ENCODE measurements at places on chromosomes 7 and 10. TPM values are rescaled to one million over a fixed set of nuclear protein-coding genes. Genes with fewer than 3 reads are reported as not detected.
A peak's percentile ranks its signal among the peaks of the same experiment; 100 is the strongest.

CLCN1 gene
- total RNA-seq = not detected

INSYN2A gene
- total RNA-seq = 0.23 TPM

PTPRZ1 gene
- 0.30 TPM for total RNA-seq

GRCh38 chr10:24168258-24169170 lies 40.4 kb upstream of the KIAA1217 start:
- no peak for DNase-seq

DNA sequence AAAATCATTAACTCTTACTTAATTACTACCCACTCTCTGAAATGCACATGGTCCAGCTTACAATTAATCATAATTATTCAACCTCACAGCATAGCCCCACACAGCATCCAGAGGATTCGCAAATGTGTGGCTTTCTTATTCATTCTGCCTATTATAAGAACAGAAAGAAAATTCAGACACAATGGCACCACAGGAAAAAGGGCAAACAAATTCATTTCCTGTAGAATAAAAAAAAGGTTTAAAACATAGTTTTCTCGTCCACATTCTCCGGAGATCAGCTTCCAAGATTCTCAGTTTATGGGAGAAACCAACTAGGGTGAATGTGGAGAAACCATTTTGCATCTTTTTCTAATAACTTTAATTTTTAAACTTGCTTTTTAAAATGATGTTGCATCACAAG lies 201.6 kb downstream of the PARD3 start:
- DNase-seq = no peak

GRCh38 chr7:157684909-157685429 lies 348.2 kb downstream of the DNAJB6 start:
- no peak for DNase-seq

DNA sequence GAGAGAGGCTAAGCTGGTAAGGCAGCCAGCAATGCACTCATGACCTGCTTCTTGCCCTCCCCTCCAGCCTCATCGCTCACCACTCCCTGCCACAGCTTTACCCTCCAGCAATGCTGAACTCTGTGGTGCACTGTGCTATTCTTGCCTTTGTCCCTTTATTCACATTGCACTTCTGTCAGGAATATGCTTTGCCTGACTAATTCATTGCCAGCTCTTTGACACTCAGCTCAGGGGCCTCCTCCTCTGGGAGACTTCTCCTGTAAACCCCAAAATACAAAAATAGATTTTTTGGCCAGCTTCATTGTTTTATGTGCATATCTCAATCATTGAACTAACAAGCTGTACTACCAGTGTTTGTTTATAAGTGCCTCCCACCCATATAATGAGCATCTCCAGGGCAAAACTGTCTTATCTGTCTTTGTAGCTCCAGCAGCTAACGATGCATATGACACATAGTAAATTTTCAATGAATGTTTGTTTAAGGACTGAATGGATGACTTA lies 8.2 kb downstream of the CNNM1 start:
- DNase-seq = no peak

GRCh38 chr7:127404286-127405072 lies 12.0 kb upstream of the ZNF800 start:
- no peak for DNase-seq

- peak; percentile 24 for DNase-seq
These were observed 19.2 kb downstream of the PDK4 start for GRCh38 chr7:95577137-95577536.

Measured in HT1080 (cell line).